HCT116 (cell line): ENCODE measurements at places on chromosomes 3 and 15. TPM values are rescaled to one million over a fixed set of nuclear protein-coding genes. Genes with fewer than 3 reads are reported as not detected.

DNA sequence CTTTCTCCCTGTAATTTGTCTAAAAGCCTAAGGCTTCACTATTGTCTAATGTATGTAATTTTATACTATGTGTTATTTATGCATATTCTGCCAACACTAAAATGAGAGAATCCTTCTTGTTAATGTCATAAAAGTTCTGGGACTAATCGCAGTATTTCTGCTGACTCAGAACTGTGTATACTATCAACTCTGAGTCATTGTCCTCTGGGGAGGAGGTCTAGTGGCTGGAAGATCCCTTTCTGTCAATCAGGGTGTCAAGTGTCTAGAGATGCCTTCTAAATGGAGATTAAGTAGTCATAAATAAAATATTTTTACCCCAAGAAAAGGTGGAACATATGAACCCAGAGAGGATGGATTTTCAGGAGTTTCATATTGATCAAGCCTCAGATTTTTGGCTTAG is 473.4 kb downstream of the AGBL1 start:
- H3K36me3 ChIP-seq = no peaks in the 10 kb centered on the region
- H3K4me3 ChIP-seq = no peak overlapping the region
- DNase-seq = no peak
- H3K27me3 ChIP-seq = no peaks in the 10 kb centered on the region
- no peak overlapping the region for H3K27ac ChIP-seq
- H3K4me1 ChIP-seq = no peaks in the 10 kb centered on the region

- DNase-seq = no peak
- no peaks in the 10 kb centered on the region for H3K4me1 ChIP-seq
- H3K4me3 ChIP-seq = no peak overlapping the region
- no peaks in the 10 kb centered on the region for H3K27me3 ChIP-seq
- no peaks in the 10 kb centered on the region for H3K36me3 ChIP-seq
- H3K27ac ChIP-seq = no peak overlapping the region
These were observed 535.1 kb downstream of the NLGN1 start for GRCh38 chr3:173932624-173933023.

GRCh38 chr3:58723173-58723572 is 56.6 kb upstream of the FAM3D start:
- H3K4me1 ChIP-seq = no peaks in the 10 kb centered on the region
- DNase-seq = no peak
- no peaks in the 10 kb centered on the region for H3K36me3 ChIP-seq
- H3K4me3 ChIP-seq = no peak overlapping the region

DNA sequence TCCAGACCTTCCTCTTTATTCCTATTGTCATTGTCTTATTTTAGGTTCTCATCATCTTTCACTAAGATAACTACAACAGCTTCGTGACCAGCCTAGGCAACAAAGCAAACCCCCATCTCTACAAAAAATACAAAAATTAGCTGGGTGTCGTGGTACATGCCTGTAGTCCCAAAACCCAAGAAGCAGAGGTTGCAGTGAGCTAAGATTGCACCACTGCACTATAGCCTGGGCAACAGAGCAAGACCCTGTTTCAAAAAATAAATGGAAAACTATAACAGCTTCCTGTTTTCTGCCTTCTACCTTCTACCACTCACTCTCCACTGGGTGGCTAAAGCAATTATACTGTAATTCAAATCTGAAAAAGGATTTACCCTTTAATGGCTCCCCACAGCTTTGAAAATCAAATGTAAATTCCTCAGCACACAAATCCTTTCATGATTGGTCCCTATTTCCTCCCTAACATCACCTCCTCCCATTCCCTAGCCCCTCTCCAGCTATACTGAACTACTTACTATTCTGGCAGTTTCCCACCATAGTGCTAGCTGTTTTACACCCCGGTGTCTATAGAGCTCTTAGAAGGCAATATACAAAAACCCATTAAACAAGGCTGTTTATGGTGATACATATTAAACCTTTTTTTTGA is 33.4 kb downstream of the LRRFIP2 start:
- DNase-seq = no peak
- H3K4me3 ChIP-seq = no peak overlapping the region
- H3K27ac ChIP-seq = no peak overlapping the region
- H3K4me1 ChIP-seq = no peaks in the 10 kb centered on the region
- H3K27me3 ChIP-seq = no peaks in the 10 kb centered on the region
- H3K36me3 ChIP-seq = no peaks in the 10 kb centered on the region

DNA sequence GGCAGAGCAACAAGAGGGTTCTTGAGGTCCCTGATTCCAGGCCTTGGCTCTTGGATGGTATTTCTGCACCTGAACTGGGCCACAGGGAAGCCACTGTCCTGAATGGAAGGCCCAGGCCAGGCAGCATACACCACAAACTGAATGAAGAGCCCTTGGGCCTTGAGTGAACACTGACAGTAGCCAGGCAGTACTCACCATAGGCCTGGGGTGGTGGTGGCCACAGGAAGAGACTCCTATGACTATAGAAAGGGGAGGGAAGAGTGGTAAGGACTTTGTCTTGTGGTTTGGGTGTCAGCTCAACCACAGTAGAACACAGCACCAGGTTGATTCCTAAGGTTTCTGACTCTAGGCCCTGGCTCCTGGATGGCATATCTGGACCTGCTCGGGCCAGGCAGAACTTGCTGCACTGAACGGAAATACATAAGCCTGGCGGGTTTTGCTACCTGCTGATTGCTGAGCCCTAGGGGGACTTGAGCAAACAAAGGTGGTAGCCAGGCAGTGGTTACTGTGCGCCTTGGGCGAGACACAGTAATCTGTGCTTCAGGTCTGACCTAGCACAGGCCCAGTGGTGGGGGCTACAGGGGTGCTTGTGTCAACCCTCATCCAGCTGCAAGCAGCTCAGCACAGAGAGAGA is 241.4 kb downstream of the ISL2 start:
- H3K27ac ChIP-seq = no peak overlapping the region
- no peaks in the 10 kb centered on the region for H3K36me3 ChIP-seq
- H3K27me3 ChIP-seq = no peaks in the 10 kb centered on the region
- H3K4me3 ChIP-seq = no peak overlapping the region
- DNase-seq = no peak

Gene CLDN16
- total RNA-seq = not detected

Gene CPEB1
- not detected for total RNA-seq

Gene CDCP1
- total RNA-seq = 196 TPM
